ENCODE measurements at places on chromosomes 4 and X.
A peak's percentile ranks its signal among the peaks of the same experiment; 100 is the strongest.

- ATAC-seq, result no peak
Measured at GRCh38 chr4:145716200-145716599, 36.3 kb downstream of the C4orf51 start.

- no peak for ATAC-seq
Measured at GRCh38 chr4:154466336-154466735, 25.3 kb downstream of the DCHS2 start.

DNA sequence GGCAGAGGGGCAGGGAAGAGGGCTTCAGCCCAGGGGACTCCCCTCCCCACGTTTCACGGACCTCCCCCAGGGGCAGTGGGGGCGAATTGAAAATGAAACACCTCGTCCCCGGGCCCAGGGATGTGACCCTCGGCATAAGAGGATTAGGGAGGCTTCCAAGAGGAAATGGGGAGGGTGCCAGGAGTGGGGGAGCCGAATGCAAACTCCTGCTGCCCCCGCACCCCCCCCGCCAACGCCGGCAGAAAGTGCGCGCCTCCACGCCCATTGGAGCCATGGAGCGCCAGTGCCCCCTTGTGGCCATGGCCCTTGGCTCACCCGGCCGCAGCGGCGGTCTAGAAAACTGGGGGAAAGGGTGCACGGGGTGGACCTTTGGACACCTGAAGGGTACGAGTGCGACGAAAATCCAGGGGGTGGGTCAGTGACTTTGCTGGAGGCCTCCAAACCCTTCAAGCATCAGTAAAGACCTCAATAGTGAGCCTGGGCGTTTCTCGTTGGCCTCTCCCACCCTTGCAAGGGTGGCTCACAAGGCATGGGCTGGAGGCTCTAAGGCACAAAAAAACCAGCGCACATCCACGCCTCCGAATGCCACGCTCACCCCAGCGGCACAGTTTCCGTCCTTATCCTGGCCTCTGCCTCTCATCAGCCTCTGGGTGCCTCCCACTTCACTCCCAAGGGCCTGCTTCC lies 120.8 kb upstream of the PJA1 start:
- peak; percentile 53 for ATAC-seq

- peak; percentile 31 for ATAC-seq
Measured at GRCh38 chr4:133379681-133380438, 230.8 kb downstream of the PCDH10 start.

DNA sequence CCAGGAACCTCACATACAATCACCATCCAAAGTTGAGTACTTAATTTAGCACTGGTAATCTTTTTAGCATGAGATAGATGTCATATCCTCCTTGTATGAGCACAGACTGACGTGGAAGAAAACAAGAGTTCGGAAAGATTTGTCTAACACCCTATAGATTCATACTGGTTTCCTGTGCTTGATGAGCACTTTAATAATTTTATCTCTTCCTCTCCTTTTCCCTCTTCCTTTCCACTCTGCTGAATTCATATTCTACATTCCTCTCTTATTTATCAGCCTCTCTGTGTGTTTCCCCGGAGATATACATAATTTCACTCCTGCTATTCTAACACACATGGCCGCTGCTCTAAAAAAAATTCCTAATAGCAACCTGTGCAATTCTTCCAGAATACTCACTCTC lies 273.9 kb downstream of the AFF2 start:
- ATAC-seq, result no peak

DNA sequence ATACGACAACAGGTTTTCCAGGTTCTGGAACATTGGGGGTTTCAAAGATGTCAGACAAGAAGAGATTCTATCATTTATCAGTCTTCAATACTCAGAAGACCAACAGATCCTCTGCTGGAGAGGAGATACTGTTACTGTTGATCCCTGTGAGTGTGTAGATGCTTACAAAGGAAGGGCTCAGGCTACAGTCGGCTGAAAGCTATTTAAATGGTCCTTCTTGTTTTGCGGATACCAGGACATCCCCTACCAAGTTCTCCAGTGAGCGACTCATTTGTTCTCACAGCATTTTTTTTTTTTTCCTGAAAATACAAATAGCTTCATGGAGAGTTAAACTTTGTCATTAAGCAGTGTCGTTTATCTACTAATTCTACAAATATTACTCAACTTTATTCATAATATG lies 201.6 kb downstream of the CAMK2D start:
- no peak for ATAC-seq

- peak; percentile 51 for ATAC-seq
Measured at GRCh38 chr4:85672959-85673358, 198.0 kb downstream of the ARHGAP24 start.

DNA sequence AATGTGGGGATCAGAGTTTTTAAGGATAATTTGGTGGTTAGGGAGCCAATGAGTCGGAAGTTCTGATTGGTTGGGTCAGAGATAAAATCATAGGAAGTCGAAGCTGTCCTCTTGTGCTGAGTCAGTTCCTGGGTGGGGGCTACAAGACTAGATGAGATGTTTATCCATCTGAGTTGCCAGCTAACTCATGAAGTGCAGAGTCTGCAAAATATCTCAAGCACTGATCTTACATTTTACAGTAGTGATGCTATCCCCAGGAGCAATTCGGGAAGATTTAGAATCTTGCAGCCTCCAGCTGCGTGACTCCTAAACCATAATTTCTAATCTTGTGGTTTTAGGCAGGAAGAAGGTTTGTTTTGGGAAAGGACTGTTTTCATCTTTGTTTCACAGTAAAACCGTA lies 565.8 kb upstream of the SPANXN1 start:
- ATAC-seq, result no peak

- ATAC-seq, result peak; percentile 95
Measured at GRCh38 chr4:52038103-52038912, at the start of gene SGCB. Gene SGCB, minus strand, starts transcription at chr4:52038299. Its CDS starts 40 bp downstream, at chr4:52038259.

GRCh38 chrX:2917767-2918166 lies 11.4 kb downstream of the ARSD start:
- no peak for ATAC-seq

- ATAC-seq, result no peak
Measured at GRCh38 chrX:16678689-16679088, 28.7 kb downstream of the S100G start.

GRCh38 chr4:74623041-74623440 lies 171.3 kb downstream of the BTC start:
- no peak for ATAC-seq

DNA sequence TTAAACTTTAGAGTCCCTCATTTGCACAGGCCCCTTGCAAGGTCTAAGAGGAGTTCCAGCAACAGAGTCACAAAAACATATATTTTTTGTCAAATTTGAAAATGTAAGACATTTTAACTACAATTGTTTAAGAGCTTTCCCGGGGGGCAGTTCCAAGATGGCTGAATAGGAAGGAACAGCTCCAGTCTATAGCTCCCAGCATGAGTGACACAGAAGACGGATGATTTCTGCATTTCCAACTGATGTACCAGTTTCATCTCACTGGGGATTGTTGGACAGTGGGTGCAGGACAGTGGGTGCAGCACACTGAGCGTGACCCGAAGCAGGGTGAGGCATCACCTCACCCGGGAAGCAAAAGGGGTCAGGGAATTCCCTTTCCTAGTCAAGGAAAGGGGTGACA lies 71.4 kb upstream of the NMU start:
- ATAC-seq, result no peak

GRCh38 chr4:146511381-146511780 lies 10.4 kb downstream of the SLC10A7 start:
- ATAC-seq, result no peak

DNA sequence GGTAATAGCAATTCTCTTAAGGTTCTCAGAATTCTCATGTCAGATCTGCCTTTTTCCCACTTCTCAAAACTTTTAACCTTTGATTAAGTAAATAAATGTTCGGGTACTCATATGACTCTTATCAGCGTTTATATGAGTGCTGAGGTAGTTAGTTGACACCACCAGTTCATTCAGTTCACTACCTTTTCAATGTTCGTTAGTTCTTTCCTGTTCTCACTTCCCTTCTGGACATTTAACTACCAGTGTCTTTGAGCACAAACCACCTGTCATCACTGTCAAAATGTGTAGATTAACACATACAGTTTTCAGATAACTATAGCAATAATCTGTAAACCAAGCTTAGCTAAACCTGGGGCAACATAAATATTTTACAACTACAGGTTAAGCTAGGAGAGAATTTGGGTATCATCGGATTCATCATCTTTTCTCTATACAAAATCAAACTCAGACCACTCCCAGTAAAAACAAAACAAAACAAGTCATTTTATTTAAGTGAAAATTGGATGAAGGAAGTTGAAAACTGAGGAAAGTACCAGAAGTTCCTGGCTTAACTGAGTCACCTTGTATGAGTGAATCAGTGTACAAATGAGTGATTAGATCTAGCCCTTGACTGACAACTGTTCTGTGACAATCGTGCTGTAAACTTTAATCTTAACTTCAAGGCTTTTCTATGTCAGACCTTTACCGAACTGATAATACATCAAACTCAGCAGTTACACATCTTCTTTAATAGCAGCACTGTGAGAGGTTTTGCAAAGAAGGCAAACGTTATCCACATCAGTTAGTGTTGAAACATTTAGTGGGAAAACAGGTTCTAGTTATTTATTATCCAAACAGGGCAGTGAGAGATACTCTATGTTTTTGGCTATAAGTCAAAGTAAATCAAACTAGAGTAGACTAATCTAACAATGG lies 41.9 kb downstream of the ARHGEF38 start:
- ATAC-seq, result peak; percentile 82

GRCh38 chr4:185847352-185848097 lies 35.5 kb upstream of the SORBS2 start:
- ATAC-seq, result no peak

- ATAC-seq, result no peak
Measured at GRCh38 chrX:112048707-112049106, 33.9 kb downstream of the TRPC5 start.

DNA sequence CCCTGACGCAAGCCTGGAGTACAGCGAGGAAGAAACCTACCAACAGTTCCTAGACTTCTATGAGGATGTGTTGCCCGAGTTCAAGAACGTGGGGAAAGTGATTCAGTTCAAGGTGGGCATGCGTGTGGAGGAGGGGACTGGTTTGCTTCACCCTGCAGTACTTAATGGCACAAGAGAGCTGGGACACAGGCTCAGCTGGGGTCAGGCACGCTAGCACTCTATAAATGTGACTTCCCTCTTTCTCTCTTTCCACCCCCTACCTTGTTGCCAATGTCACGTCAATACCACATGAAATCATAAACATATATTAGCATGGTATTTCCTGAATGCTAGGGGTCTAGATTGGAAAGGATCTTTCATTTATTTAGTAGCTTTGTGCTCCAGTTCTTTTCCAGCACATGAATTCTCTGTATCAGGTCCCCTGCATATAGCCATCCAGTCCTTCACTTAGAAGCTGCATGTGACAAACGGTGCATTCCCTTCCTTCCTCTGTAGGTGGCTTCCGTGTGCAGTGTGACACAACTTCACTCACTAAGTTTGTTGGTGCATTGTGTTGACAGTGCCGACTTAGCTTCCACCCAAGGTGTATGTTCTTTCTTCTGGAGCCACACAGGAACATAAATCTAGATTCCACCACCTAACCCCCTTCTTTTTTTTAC lies 25.6 kb downstream of the ZRSR2 start:
- no peak for ATAC-seq

GRCh38 chr4:65893957-65894755 lies 223.9 kb upstream of the EPHA5 start:
- no peak for ATAC-seq

GRCh38 chrX:115344885-115345614 lies 55.5 kb downstream of the LUZP4 start:
- no peak for ATAC-seq

GRCh38 chrX:72368796-72369195 lies 63.1 kb upstream of the CITED1 start:
- ATAC-seq, result no peak

DNA sequence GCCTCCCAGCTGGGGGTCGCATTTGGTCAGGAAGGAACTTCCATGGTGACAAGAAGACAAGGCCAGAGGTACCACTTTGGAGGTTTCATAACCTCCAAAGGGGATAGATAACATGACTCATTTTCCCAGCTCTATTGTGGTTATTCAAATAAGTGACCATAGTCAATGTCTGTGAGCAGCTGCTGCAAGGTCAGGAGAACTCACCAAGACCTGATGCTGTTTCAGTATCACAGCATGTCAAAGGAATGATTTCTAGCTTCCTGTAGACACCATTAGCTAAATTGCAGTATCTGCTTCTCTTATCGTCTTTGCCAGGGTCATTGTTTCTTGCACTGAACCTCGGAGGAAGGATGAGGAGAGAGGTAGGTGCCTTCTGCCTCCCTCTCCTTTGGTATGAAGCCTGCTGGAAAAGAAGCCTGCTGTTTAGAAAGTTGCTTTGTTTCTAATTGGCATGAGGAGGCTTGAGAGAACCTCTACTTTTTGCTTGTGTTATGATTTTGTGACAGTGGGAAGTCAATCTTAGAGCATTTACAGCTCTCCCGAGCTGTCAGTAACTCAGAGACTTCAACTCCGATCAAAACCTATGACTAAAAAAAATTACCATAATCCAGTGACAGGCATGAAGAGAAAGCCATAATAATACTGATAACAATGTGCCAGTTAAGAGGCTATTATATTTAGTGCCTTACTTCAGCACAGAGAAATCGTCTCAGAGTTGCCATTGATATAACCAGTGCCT lies 38.0 kb upstream of the GATB start:
- no peak for ATAC-seq

GRCh38 chrX:40966213-40966820 lies 118.9 kb upstream of the USP9X start:
- no peak for ATAC-seq

DNA sequence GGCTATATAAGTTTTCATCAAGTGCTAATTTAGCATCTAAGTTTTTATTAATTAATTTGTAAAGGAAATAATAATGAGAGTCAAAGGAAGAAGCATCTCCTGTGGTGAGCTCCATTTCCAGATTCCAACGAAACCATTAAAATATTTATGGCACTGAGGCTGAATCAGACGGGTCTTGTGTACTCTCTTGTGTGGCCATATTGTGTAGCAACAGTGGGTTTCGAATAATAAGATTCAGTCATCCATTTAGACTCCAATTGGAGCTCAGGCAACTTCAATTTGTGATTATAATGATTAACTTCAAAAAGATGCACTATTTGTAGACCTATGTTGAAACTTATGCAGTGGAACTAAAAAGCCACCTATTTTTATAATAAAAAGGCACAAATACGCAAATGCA lies 82.4 kb downstream of the SNCA start:
- no peak for ATAC-seq

DNA sequence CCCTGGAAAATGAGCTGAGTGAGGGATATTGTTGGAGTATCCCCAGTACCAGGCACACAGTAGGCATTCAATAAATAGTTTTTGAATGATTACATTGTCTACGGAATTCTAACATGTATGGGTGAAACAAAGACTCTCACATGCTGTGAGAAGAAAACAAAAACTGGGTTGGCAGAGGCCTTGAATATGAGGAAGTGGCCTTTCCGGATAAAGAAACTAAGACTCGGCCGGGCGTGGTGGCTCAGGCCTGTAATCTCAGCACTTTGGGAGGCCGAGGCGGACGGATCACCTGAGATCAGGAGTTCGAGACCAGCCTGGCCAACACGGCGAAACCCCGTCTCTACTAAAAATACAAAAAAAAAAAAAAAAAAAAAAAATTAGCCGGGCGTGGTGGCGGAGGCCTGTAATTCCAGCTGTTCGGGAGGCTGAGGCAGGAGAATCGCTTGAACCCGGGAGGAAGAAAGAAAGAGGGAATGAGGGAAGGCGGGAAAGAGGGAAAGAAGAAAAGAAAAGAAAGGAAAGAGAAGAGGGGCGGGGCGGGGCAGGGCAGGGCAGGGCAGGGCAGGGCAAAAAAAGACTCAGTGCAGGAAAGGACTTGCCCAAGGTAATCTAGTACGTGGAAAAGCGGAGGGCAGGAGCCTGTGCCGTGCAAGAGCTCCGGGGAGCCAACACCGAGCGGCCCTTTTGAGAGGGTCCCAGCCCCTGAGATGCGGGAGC lies 689 bp upstream of the TMA16 start:
- peak; percentile 49 for ATAC-seq

GRCh38 chrX:51494409-51494808 lies 2.0 kb downstream of the NUDT11 start:
- no peak for ATAC-seq

- no peak for ATAC-seq
Measured at GRCh38 chr4:156084373-156084772, 130.7 kb upstream of the CTSO start.
